NCI-H2227 treated with DMSO at 0.1 percent for 48 hours (cell line): ENCODE measurements at places on chromosomes 1 and 21.

GRCh38 chr1:198108636-198109370 lies 48.0 kb upstream of the NEK7 start:
- DNase-seq, result no peak

DNA sequence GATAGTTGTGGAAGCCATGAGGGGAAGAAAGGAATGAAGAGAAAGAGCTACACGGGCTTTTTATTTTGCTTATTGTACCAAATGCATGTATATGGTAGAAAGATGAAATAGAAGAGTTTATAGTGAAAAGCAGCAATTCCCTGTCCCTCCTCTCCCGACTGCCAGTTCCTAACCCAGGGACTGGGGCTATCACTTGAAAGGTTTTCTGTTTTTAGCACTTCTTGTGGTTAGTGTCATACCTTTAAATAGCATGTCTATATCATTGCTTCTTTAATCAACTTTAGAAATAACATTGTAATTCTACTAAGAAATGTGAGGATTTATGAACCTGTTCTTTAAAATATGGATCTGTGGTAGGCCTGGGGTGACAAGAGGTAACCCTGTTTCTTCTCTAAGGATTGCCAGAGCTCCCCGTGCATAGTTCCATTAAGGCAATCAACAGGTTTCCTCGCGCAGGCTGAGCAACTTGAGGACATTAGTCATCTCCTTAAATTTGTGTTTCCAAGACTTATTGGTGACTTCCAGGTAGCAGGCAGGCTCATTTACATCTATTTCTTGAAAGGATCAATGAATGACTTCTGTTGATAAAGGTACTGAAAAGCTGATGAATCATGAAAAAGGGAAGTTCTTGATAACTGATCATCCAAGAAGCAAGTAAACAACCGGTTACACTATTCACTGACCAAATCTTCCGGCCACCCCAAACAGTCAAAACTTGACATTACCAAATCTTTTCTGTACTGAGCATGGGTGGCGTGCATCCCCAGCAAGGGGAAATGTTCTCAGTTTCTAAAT lies 37.8 kb upstream of the S1PR1 start:
- DNase-seq, result no peak

DNA sequence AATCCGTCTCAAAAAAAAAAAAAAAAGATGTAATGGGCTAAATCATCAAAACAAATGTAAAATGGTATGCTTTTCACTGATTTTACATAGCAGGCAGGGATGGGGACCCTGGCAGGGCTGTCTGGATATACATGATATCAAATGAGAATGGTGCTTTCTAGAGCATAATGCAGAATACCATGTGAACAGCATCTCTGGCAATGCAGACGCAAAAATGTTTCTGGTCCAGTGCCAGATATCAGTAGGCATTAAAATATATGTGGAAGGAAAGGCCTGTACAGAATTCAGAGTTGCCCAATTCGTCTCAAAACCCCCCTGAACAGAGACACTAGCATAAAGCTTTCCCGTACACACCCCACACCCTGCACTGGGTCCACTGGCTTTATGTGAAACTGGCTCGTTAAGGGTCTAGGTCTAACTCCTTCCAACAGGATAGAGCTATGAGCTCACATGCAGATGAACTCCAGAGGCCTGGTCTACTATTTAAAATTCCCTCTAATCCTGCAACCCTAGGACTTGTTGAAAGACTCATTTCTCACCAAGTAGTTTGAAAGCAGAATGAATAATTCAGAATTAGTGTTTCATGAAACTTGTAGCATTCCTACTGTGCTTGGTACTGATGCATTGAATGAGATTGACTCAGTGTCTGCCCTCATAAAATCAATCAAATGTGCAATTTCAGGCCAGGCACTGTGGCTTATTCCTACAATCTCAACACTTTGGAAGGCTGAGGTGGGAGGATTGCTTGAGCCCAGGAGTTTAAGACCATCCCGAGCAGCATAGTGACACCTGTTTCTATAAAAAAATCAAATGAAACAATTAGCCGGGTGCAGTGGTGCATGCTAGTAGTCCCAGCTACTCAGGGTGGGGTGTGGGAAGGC lies 2.6 kb upstream of the MYSM1 start:
- DNase-seq, result no peak

DNA sequence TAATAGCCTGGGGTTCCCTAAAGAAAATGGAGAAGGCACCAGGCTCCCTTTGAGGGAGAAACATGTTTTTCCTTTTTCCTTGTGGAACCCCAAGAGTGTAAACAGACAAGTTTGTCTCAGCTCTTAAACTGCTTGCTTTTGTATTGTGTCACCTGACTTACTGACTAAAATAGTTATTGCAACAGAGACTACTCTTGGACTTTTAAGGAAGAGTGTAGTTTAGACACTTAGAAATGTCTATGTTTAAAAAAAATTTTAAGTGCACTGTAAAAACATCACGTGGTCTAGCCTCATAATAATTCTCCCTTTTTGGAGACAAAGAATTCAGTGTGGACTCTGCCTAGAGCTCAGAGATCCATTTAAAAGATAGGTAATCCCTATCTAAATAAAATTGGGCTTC lies 141.1 kb downstream of the TRIM33 start:
- no peak for DNase-seq

GRCh38 chr1:39872698-39873097 lies 10.6 kb downstream of the TRIT1 start:
- DNase-seq, result no peak

DNA sequence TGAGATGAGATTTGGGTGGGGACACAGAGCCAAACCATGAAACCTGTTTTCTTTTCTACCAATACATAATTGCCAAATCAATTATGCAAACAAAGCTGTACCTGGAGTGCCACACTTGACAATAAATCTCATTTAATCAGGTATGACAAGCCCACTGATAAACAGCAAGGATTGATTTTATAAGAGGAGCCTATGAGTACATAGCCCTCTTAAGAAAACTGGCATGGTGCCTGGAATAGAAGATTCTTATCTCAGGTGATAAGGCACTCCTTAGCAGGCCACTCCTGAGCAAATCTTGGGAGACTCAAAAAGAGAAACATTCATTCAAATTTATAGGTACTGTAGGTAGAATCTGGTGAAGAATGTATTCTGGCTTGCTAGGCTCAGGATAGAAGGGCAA lies 28.6 kb upstream of the PDE4B start:
- DNase-seq, result no peak

DNA sequence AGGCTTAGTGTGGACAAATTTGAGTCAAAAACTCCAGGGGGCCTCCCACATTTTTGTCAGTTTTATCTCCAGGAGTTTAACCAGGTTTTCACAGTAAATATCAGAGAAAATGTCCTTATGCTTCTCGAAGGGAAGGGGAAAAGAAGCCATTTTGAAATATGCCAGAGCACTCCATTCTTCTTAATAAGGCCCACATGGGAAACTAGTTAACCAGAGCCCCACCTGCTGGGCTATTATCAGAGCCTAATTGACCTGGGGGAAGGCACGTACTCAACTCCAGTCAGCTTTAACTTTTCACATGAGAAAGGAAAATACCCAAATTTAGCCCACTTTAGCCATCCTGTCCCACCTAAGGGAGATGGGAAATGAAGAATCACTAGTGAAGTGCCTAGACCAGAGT lies 296.3 kb downstream of the PTBP2 start:
- no peak for DNase-seq

GRCh38 chr1:157371826-157372225 lies 180.5 kb downstream of the FCRL5 start:
- DNase-seq, result no peak

GRCh38 chr1:37901893-37902225 lies 42.5 kb upstream of the MTF1 start:
- no peak for DNase-seq

DNA sequence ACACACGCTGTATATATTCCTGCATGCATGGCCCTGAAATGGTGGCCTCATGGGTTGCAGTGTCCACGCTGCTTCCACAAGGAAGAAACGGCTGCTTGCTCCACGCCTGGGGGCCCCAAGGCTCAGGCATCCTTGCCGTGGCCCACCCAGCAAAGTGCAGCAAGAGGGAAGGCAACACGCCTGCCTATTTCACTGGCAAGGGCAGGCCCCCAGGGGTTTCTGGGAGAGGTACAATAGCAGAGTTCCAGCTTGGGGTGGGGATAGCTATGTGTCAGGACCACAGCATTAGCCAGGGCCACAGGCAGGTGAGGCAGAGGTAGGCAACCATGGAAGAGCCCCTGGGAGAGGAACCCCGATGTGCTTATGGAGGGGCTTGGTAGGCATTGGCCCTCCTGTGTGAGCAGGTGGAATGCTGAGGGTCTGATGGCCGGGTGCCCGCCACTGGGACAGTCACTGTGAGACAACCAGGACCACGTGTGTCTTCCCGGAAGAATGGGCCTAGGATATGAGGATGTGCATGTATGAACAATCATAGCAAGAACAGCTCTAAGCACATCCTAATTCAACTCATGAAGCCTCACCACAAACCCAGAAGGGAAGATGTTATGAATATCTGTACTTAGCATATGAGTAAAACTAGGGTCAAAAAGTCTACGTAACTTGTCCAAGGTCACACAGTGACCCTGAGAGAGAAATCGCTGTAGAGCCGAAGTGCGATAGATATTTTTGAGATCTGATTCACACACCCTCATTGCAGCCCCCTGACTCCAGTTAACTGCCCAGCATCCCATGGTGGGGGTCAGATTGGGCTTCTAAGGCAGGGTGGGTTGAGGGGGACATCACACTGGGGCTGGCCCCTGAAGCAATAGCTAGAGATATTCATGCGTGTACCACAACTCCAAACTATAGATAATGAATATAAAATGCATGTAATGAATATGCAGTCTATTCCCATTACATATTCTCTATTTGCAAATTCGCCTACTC lies 11.8 kb downstream of the TFF2 start:
- no peak for DNase-seq

DNA sequence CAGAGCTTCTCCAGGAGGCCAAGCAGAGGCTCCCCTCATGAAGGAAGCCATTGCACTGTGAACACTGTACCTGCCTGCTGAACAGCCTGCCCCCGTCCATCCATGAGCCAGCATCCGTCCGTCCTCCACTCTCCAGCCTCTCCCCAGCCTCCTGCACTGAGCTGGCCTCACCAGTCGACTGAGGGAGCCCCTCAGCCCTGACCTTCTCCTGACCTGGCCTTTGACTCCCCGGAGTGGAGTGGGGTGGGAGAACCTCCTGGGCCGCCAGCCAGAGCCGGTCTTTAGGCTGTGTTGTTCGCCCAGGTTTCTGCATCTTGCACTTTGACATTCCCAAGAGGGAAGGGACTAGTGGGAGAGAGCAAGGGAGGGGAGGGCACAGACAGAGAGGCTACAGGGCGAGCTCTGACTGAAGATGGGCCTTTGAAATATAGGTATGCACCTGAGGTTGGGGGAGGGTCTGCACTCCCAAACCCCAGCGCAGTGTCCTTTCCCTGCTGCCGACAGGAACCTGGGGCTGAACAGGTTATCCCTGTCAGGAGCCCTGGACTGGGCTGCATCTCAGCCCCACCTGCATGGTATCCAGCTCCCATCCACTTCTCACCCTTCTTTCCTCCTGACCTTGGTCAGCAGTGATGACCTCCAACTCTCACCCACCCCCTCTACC lies 19.1 kb downstream of the CSF1 start:
- no peak for DNase-seq

GRCh38 chr1:173354937-173355280 lies 122.2 kb upstream of the PRDX6 start:
- no peak for DNase-seq

- no peak for DNase-seq
These were observed 6.0 kb upstream of the SMIM12 start for GRCh38 chr1:34865573-34865972.

GRCh38 chr1:245469734-245470133 lies 314.9 kb downstream of the KIF26B start:
- no peak for DNase-seq

- DNase-seq, result no peak
These were observed 265.1 kb upstream of the NEGR1 start for GRCh38 chr1:72547412-72547811.
